ENCODE measurements at places on chromosomes 7 and 10. TPM values are rescaled to one million over a fixed set of nuclear protein-coding genes. Genes with fewer than 3 reads are reported as not detected.

CYP26C1 gene
- total RNA-seq, result not detected

GRCh38 chr7:137951700-137952425 is 50.0 kb downstream of the CREB3L2 start:
- DNase-seq, result no peak

DNA sequence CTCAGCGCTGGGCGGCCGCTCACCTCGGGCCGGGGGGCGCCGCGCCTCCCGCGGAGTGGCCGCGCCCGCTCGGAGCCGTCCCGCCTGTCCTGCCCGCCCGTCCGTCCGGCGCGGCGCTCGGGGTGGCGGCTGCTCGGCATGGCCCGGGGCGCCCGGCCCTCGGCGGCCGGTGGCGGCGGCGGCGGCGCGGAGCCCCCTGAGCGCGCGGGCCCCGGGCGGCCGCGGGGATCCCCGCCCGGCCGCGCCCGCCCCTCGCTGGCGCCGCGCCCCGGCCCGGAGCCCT is 338 bp downstream of the SDK1 start:
- DNase-seq, result no peak

DNA sequence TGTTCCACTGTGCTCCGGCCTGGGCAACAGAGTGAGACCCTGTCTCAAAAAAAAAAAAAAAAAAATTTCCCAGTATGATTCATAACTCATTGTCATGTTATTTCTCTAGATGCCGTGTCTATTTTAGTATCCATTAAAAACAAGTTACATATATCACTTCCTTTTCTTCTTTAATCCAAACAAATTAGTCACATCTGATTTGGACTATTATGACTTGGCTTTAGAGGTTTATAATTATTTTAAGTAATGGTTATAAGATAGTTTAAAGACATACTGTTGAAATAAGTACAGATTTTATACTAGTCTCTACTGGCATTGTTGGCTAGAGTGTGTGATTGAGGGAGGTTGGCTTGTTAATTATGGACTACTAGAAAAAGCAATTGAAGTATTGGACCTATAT is 53.3 kb downstream of the ZMYND11 start:
- DNase-seq, result no peak

CCDC146 gene
- 88.7 TPM for total RNA-seq

GNG11 gene
- total RNA-seq, result 15.9 TPM

DNA sequence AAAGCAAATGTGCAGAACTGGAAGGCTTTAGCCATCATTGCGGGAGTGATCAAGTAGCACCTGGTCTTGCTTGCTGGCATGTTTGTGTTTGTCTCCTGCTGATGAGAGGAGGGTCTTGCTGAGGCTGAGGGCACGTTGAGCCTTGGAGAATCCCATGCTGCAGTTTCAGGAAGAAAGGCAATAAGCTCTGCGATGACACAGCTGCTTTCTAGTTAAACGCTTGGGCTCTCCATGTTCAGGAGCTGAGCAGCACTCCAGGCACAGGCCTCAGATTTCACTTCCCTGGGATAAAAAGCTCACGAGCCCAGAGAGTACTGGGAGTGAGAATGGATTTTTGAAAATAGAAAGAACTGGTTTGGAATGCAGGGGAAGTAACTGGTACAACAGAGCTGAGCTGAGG is 100.8 kb downstream of the LRRC18 start:
- DNase-seq, result peak; percentile 25

NKX1-2 gene
- total RNA-seq, result not detected

TMEM26 gene
- not detected for total RNA-seq

GRCh38 chr7:132455378-132455777 is 120.9 kb downstream of the PLXNA4 start:
- no peak for DNase-seq

ADIRF gene
- total RNA-seq, result 27.2 TPM

- DNase-seq, result no peak
These were observed 58.1 kb downstream of the ALOX5 start for GRCh38 chr10:45432113-45432512.

MOGAT3 gene
- not detected for total RNA-seq

- no peak for DNase-seq
These were observed 32.3 kb downstream of the AGR3 start for GRCh38 chr7:16849296-16850148.

POU6F2 gene
- total RNA-seq, result not detected

GRCh38 chr7:32937344-32938174 is 19.7 kb upstream of the FKBP9 start:
- DNase-seq, result peak; percentile 73

DNA sequence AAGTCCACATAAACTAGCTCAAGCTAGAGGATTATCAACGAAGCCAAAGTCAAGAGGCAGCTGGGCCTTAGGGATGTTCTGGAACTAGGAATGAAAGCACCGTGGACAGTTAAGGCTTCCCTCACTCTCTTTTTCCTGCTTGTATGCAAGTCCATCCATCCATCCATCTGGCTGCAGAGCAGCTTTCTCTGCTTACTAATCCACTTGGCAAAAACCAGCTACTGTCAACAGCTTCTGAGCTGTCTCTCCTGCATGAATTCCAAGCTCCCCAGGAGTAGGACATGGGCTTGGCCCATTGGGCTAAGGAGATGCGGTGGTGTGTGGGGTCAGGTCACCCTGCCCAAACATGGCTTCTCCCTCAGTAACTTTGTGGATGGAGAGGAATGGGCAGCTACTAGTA is 66.2 kb downstream of the NAMPT start:
- DNase-seq, result no peak

DNA sequence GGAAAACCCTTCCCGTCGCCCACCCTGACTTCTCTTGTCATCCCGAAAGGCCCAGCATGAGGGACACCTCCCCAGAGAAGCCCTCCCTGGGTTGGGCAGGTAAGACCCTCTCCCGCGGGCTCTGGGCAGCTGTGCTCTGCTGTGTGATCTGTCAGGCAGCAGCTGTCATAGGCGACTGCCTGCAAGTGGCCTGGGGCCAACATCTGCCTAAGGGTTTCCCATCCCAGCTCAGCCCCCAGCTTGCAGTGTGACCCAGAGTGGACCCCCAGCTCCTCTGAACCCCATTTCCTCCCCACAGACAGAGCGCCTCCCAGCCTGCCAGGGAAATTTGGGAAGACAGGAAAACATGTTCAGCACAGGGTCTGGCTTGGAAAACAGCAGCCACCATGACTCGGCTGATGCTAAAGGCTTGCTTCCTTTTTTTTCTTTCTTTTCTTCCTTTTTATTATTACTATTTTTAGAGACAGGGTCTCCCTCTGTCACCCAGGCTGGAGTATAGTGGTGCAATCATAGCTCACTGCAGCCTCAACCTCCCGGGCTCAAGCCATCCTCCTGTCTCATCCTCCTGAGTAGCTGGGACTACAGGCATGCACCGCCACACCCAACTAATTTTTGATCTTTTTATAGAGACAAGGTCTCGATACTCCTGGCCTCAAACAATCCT is 18.3 kb upstream of the TNRC18 start:
- DNase-seq, result no peak

SUMF2 gene
- total RNA-seq, result 120 TPM

DNA sequence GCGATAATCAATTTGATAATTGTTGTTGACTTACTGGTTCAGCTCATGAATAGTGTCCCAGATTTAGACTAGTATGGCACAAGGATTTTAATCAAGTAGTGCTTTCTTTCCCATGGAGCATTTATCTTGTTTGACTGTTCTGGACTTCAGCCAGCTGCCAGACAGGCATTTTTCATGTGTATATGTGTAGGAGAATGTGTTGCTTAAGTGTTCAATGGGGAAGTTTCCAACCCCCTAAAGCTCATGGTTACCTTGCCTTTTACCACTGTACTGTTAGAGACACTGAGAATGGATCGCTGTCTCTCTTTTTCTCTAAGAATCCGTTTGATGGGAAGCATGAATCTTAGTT is 103.9 kb downstream of the LRRC4 start:
- DNase-seq, result peak; percentile 45

LRRTM3 gene
- total RNA-seq, result not detected

DNA sequence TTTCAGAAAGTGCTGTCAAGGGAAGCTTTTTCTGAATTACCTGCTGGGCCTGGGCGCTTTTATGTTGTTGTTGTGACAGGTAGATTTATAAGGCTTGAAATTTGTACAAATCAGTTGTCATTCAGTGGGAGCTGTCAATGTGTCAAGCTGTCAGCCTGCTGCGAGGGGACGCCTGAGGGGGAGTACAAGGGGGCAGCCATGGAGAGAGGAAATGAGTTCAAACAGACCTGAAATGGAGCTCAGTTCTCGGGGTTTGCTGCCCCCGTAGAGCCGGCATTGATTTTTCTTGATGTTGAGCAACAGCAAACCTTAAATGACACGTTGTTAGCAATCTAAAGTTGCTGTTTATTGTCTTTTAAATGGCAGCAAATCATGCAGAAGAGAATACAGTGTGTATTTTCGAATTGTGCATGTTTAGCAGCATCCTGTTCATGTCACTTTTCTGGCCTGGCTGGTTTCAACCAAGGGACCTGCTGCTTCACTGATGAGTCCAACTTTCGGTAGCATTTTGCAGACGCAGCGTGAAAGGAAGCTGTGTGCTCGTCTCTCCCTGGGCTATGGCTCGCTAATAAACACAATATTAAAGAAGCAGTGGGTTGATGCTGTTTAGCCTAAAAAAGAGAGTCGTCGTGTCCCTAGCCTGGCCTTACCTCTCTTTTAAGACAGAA is 166.5 kb downstream of the LRMDA start:
- no peak for DNase-seq

GJD4 gene
- not detected for total RNA-seq

LIPF gene
- 449 TPM for total RNA-seq

HOXA4 gene
- total RNA-seq, result 0.55 TPM

EGR2 gene
- total RNA-seq, result not detected

DNA sequence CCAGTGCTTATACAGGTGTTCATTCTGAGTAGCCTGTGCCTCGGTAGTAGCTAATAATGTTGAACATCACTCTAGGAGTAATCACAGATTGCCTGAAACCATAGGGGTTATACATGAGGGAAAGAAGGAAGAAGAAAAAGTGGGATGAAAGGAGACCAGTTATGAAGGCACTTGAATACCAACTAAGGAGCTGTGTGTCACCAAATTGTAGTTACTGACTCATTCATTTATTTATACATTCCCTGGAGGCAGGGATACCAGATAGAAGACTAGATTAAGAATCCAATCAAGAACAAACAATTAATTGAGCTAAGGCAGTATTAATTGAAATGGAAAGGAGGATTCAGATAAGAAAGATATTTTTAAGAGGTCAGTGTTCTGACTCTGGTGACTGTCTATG is 129.6 kb upstream of the PRPS1L1 start:
- no peak for DNase-seq

DNA sequence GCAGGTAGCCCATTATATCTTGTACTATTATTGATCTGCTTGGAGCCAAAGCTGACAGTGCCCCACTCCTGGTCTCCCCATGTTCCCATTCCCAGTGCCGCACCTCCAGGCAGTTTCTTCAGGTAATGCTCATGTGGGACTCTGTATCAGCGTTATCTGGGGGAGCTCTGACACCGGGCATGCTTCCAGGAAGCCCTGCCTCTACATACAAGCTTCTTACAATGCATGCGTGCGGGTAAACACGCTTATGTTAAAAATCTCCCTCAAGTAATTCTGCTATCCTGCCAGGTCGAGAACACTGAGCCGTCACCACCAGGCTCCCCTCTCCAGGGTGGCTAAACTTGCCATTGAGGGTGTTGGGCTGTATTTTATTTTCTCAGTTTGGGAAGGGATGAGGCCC is 61.6 kb upstream of the LBX1 start:
- no peak for DNase-seq

GRCh38 chr7:116229366-116229765 is 19.0 kb downstream of the TES start:
- no peak for DNase-seq

C10orf62 gene
- not detected for total RNA-seq

PRPS1L1 gene
- total RNA-seq, result not detected

- DNase-seq, result no peak
These were observed 20.0 kb downstream of the LRRD1 start for GRCh38 chr7:92158660-92159575.

SLC4A2 gene
- 65.9 TPM for total RNA-seq

PTCD1 gene
- total RNA-seq, result 3.5 TPM

- DNase-seq, result no peak
These were observed 12.6 kb upstream of the OPALIN start for GRCh38 chr10:96371356-96371755.

EMX2 gene
- not detected for total RNA-seq

GRCh38 chr7:5339955-5340354 is 57.2 kb downstream of the SLC29A4 start:
- DNase-seq, result no peak

DNA sequence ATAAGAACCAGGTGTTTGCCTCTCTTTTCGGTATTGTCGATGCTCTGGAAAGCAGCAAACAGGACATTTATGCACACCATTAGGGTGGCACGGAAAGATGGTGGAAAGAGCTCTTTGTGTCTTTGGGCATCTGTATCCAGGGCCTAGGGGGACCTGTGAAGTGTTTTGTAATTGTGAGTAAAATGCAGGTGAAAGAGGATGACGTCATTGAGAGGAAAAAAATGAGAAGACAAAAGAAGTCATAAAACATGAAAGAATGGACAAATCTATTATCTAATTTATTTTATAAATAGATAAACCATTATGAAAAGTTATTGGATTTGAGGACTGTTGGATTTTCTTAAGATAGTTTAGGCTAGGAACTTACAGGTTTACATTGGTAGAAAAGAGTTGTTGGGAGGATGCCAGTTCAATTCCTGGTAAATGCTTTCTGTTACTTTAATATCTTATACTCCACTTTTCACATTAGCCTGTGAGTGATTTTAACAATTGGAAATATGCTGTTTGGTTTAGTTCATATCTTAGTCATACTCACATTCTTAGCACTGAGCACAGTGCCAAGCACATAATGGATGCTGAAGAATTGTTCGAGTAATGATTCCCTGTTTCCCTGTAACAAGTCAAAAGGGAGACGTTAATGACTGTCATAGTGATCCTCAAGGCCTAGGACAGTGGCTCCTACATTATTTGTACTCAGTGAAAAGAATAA is 62.6 kb downstream of the EXOC4 start:
- no peak for DNase-seq

GRCh38 chr10:119119400-119119799 is 15.5 kb downstream of the DENND10 start:
- DNase-seq, result no peak

DNA sequence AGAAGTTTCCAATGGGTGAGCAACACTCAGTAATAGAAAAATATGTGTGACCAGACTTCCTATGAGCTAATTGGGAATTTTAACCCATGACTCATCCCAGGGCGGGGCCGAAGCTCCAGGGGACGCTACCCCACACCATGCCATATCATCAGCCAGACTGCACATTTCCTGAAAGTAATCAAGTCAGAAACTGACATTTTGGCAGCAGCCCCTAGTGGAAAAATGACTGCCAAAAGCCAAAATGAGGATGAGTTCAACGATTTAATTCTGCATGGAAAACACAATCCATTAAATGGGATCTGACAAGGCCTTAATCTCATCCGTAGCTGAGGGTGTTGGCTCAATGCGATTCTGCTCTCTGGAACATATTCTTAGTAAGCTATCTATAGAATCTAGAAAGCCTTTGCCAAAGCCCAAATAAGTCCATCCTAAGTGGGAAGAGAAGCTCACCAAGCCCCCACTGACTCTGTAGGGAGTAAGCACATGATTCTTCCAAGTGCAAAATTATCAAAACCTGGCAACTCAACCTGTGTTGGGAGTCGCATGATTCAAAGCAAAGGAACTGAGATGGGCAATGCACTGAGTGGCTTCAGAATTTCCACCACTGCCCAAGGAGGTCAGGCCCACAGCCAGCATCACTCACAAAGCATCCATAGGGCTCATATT is 93.1 kb upstream of the PDE1C start:
- DNase-seq, result no peak
